Lung (tissue), 17 donors: ENCODE measurements at places on chromosomes 5 and 9. TPM values are rescaled to one million over a fixed set of nuclear protein-coding genes. Genes with fewer than 3 reads are reported as not detected.

DNA sequence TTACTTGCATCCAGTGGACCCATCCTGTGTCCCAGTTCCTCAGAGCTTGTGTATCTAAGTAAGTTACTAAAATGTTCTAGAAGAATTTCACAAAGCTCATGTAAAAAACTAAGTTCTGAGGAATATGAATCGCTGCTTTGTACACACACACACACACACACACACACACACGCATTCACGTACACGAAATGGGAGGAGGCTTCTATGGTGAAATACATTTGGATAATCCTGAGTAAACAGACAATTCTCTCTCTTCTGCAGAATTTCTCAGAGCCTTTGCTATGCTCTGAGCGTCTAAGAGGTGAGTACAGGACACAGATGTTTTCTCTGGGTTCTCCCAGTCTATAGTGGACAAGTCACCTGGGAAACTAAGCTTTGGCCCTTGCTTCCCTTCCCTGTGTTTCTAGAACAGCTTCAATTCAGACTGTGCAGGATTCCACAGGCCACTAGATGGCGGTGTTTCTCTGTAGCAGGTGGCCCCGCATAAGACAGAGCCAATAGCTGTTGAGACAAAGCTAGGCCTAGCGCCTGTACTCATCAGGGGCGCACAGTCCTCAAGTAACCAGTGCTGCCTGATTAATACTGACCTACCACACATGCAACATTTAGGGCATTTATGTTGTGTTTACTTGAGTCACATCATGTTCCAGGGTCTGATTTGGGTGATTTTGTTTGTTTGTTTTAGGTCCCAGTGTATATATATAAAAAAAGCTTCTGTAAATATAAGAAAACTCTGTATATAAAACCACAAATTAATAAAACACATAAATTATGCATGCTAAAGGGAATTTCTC lies 114.8 kb downstream of the LIFR start:
- H3K4me3 ChIP-seq = no peak overlapping the region
- DNase-seq = peak; percentile 90
- H3K27me3 ChIP-seq = no peaks in the 10 kb centered on the region
- peaks cover 3% of the 10 kb centered on the region for H3K4me1 ChIP-seq
- no peak overlapping the region for H3K27ac ChIP-seq

Gene PCDHA4
- 2.9 TPM for total RNA-seq

GRCh38 chr9:109496841-109497225 lies 1.3 kb downstream of the PTPN3 start:
- no peak overlapping the region for H3K4me3 ChIP-seq
- no peaks in the 10 kb centered on the region for H3K36me3 ChIP-seq
- no peaks in the 10 kb centered on the region for H3K27me3 ChIP-seq
- DNase-seq = no peak
- H3K4me1 ChIP-seq = no peaks in the 10 kb centered on the region

GRCh38 chr5:168324859-168325630 lies 33.6 kb downstream of the WWC1 start:
- H3K27me3 ChIP-seq = no peaks in the 10 kb centered on the region
- no peak overlapping the region for H3K4me3 ChIP-seq
- H3K4me1 ChIP-seq = peaks cover 10% of the 10 kb centered on the region
- no peak for DNase-seq

DNA sequence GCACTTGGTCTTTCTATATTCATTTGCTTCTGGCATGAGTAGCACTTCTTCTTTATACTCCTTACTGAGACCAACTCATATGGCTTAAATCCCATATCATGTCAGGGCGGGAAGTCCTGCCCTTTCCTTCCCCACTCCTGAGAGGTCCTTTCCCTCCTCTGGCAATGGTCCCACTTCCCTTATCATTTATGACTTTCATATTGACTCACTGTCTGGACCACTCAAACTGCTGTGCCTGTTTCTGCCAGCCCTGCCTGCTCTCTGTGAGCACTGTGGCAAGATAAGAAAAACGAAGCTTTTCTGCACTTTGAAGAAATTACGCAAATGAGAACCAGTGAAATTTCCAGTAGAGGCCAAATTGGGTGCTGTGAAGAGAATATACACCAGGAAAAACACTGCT lies 58.1 kb downstream of the ZNF474 start:
- peaks cover 8% of the 10 kb centered on the region for H3K4me1 ChIP-seq
- no peaks in the 10 kb centered on the region for H3K27me3 ChIP-seq
- H3K27ac ChIP-seq = no peak overlapping the region
- H3K4me3 ChIP-seq = no peak overlapping the region

GRCh38 chr5:158699298-158699880 lies 400.3 kb downstream of the EBF1 start:
- no peaks in the 10 kb centered on the region for H3K27me3 ChIP-seq
- no peaks in the 10 kb centered on the region for H3K36me3 ChIP-seq
- DNase-seq = no peak
- peak overlapping the region; percentile 18 for H3K27ac ChIP-seq
- H3K4me1 ChIP-seq = peaks cover 2% of the 10 kb centered on the region
- H3K4me3 ChIP-seq = no peak overlapping the region

DNA sequence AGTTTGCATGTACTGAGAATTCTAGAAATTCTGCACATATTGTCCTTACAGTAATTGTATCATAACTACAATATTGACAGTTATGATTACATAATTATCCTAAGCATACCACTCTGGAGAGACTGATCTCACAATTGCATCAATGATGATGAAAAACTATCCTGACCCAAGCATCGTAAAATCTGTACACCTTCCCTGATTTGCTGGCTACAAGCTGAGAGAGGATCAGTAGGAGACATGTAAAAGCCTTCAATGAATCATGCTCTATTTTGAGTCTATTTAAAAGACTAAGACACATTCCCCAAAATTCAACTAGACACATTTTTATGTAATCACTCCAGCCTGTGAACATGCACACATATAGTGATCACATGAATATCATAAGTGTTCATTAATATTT lies 1833.8 kb downstream of the EFNA5 start:
- no peaks in the 10 kb centered on the region for H3K36me3 ChIP-seq
- no peak overlapping the region for H3K4me3 ChIP-seq
- no peak overlapping the region for H3K27ac ChIP-seq
- no peaks in the 10 kb centered on the region for H3K27me3 ChIP-seq
- H3K4me1 ChIP-seq = no peaks in the 10 kb centered on the region

- H3K27ac ChIP-seq = no peak overlapping the region
- DNase-seq = no peak
- H3K4me3 ChIP-seq = no peak overlapping the region
- no peaks in the 10 kb centered on the region for H3K27me3 ChIP-seq
- H3K4me1 ChIP-seq = no peaks in the 10 kb centered on the region
Measured at GRCh38 chr9:114558027-114558675, 29.4 kb upstream of the ATP6V1G1 start.

GRCh38 chr5:12217039-12217438 lies 312.8 kb upstream of the CTNND2 start:
- H3K27ac ChIP-seq = no peak overlapping the region
- no peaks in the 10 kb centered on the region for H3K4me1 ChIP-seq
- no peak overlapping the region for H3K4me3 ChIP-seq
- DNase-seq = no peak
- H3K36me3 ChIP-seq = no peaks in the 10 kb centered on the region
- no peaks in the 10 kb centered on the region for H3K27me3 ChIP-seq

Gene TXNDC8
- total RNA-seq = not detected

Gene DNAJC18
- total RNA-seq = 9.4 TPM

DNA sequence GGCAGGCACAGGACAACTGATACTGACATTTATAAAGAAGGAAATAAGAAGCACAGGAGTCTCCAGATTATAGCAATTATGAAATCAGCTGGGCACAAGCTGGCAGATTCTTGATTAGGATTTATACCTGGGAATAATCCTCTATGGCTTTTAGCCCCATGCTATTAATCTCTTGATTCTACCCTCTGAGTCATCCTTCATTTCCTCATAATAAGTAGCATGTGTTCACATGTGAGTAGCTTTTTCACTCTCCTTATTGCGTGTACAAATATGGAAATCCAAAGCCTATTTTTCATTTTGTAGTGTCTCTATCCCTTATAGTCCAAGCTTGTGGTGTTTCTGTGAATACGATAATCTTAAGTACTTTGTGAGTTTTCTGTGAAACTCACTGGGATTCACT lies 185.0 kb upstream of the PRLR start:
- H3K4me1 ChIP-seq = no peaks in the 10 kb centered on the region
- no peak overlapping the region for H3K27ac ChIP-seq
- H3K4me3 ChIP-seq = no peak overlapping the region

GRCh38 chr9:122133263-122133983 lies 26.2 kb downstream of the NDUFA8 start:
- H3K36me3 ChIP-seq = no peaks in the 10 kb centered on the region
- H3K27ac ChIP-seq = no peak overlapping the region
- no peak overlapping the region for H3K4me3 ChIP-seq
- DNase-seq = peak; percentile 64

DNA sequence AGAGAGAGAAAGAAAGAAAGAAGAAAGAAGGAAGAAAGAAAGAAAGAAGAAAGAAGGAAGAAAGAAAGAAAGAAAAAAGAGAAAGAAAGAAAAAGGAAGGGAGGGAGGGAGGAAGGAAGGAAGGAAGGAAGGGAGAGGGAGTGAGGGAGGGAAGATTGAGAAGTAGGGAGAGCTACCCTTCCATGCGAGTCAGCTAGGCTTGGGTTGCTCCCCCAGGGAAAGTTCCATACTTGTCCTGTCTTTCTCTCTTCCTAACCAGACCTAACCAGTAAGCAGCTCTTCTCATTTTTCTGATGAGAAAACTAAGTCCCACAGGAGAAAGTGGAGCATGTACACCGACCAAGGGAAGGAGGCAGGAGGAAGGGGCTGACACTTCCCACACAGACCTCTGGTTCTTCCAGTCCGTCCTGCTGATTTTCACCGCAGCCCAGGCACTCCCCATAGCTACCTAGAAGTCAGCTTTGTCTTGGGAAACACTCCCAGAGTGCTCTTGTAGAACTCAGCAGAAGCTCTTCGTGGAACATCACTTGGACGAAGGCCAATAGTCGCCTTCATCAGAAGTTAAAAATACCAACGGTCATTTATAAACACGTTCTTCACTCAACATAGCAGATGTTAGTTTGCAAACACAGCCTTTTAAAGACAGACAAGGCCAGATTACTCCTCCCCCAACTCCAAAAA lies 29.0 kb upstream of the ENTREP1 start:
- no peaks in the 10 kb centered on the region for H3K36me3 ChIP-seq
- DNase-seq = peak; percentile 67
- no peak overlapping the region for H3K4me3 ChIP-seq

Gene JAKMIP2
- 3.8 TPM for total RNA-seq

GRCh38 chr5:177607452-177608192 lies 7.7 kb downstream of the B4GALT7 start:
- DNase-seq = peak; percentile 89
- no peak overlapping the region for H3K27ac ChIP-seq
- H3K4me1 ChIP-seq = no peaks in the 10 kb centered on the region
- H3K4me3 ChIP-seq = no peak overlapping the region
- H3K27me3 ChIP-seq = no peaks in the 10 kb centered on the region
- peaks cover 3% of the 10 kb centered on the region for H3K36me3 ChIP-seq

- no peak overlapping the region for H3K4me3 ChIP-seq
- H3K36me3 ChIP-seq = no peaks in the 10 kb centered on the region
- no peaks in the 10 kb centered on the region for H3K4me1 ChIP-seq
- no peaks in the 10 kb centered on the region for H3K27me3 ChIP-seq
- H3K27ac ChIP-seq = no peak overlapping the region
Measured at GRCh38 chr5:60415443-60415842, 284.5 kb downstream of the DEPDC1B start.

Gene LHX6
- 11.3 TPM for total RNA-seq

- H3K27ac ChIP-seq = no peak overlapping the region
- no peak for DNase-seq
- peaks cover 8% of the 10 kb centered on the region for H3K27me3 ChIP-seq
- no peak overlapping the region for H3K4me3 ChIP-seq
Measured at GRCh38 chr9:119283078-119283794, 86.0 kb downstream of the BRINP1 start.

DNA sequence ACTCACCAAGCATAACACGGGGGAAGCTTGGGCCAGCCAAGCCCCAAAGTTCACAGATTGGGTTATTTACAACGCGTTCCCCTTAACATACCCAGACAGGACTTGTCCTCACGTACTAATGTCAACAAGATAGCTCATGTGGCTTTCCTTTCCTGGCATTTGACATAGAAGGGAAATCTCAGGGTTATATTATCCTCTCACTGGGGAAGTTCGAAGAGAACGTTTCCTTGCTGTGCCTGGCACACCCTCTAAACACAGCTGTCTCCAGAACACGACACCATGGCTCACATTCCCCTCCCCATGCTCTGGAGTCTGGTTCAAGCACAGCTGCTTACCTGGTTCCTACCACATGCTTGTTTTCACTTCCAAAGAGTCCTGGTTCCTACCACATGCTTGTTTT lies 46.8 kb upstream of the OTULINL start:
- no peak overlapping the region for H3K27ac ChIP-seq
- peak; percentile 33 for DNase-seq
- H3K4me1 ChIP-seq = no peaks in the 10 kb centered on the region
- H3K36me3 ChIP-seq = no peaks in the 10 kb centered on the region
- H3K27me3 ChIP-seq = no peaks in the 10 kb centered on the region
- H3K4me3 ChIP-seq = no peak overlapping the region

- DNase-seq = no peak
- H3K4me3 ChIP-seq = no peak overlapping the region
- no peaks in the 10 kb centered on the region for H3K4me1 ChIP-seq
Measured at GRCh38 chr5:12335938-12336337, 431.7 kb upstream of the CTNND2 start.

Gene PCDHGA3
- 5.1 TPM for total RNA-seq

GRCh38 chr5:28734396-28734795 lies 1696.0 kb upstream of the CDH9 start:
- H3K27me3 ChIP-seq = no peaks in the 10 kb centered on the region
- no peak overlapping the region for H3K4me3 ChIP-seq
- no peak overlapping the region for H3K27ac ChIP-seq
- no peaks in the 10 kb centered on the region for H3K4me1 ChIP-seq
- no peaks in the 10 kb centered on the region for H3K36me3 ChIP-seq

Gene SGCD
- total RNA-seq = 11.0 TPM

Gene CCL27
- total RNA-seq = not detected

Gene TMC1
- total RNA-seq = 0.82 TPM

- H3K4me3 ChIP-seq = no peak overlapping the region
- H3K4me1 ChIP-seq = no peaks in the 10 kb centered on the region
- H3K36me3 ChIP-seq = no peaks in the 10 kb centered on the region
- H3K27ac ChIP-seq = no peak overlapping the region
- H3K27me3 ChIP-seq = no peaks in the 10 kb centered on the region
Measured at GRCh38 chr5:73985145-73985544, 359.1 kb downstream of the ARHGEF28 start.
